ENCODE measurements at places on chromosomes 3 and 15.
A peak's percentile ranks its signal among the peaks of the same experiment; 100 is the strongest.

GRCh38 chr3:39126532-39127071 is 19.1 kb downstream of the TTC21A start:
- DNase-seq: peak; percentile 51

GRCh38 chr3:77939726-77940125 is 899.8 kb downstream of the ROBO2 start:
- DNase-seq: no peak

DNA sequence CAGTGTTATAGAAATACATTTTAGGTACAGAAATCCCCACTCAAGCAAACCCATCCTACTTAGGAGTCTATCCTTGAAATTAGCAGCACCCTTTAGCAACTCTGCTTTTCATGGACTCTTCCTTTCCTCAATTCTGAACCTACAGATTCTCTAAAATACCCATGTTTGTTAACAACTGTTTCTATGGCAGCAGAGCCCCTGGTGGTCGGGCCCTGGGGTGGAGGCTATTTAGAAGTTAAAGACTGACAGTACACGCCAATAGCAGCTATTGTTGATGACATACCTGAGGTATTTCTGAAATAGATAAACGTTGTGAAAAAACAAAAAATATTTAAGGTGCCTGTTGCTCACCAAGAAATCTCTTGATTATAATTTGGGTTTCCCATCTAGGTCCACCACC is 23.4 kb upstream of the NRG4 start:
- no peak for DNase-seq

DNA sequence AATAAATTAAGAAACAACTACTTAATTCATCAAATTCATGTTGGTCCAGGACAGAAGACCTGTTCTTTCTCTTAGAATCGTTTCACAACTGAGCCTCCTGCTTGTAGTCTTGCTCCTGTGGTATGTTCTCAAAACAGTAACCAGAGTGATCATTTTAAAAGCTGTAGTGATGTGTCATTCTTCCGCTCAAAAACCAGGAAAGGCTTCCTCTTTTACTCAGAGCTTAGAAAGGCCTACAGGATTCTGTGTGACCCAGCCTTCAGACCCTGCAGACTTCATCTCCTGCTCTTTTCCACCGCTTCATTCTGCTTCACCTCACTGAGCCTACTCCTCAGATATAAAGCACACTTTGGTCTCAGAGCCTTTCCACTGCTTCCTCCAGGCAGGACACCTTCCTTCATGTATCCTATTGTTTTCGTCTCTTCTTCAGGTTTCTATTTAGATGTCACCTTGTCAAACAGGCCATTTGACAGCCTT is 22.7 kb downstream of the ST6GAL1 start:
- DNase-seq: no peak

- no peak for DNase-seq
Measured at GRCh38 chr15:39934397-39935071, 619 bp downstream of the EIF2AK4 start.

GRCh38 chr3:107402214-107402613 is 25.0 kb downstream of the CCDC54 start:
- no peak for DNase-seq

DNA sequence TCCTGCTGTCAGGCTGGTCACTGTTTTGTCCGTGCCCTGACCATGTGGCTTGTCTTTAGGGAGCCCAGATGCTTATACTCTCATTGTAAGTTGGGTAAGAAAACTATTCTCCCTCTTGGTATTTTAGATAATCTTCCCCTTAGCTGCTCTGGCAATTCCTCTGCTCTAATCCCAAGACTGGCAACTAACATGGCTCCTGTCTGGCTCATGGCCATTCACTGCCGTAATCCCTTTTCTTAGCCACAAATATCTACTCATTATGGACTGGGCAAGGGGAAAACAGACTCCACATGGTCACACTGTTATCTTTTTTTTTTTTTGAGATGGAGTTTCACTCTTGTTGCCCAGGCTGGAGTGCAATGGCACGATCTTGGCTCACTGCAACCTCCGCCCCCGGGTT is 38.8 kb downstream of the TYRO3 start:
- DNase-seq: no peak

GRCh38 chr15:45105586-45105985 is 8.4 kb downstream of the DUOX2 start:
- DNase-seq: no peak

DNA sequence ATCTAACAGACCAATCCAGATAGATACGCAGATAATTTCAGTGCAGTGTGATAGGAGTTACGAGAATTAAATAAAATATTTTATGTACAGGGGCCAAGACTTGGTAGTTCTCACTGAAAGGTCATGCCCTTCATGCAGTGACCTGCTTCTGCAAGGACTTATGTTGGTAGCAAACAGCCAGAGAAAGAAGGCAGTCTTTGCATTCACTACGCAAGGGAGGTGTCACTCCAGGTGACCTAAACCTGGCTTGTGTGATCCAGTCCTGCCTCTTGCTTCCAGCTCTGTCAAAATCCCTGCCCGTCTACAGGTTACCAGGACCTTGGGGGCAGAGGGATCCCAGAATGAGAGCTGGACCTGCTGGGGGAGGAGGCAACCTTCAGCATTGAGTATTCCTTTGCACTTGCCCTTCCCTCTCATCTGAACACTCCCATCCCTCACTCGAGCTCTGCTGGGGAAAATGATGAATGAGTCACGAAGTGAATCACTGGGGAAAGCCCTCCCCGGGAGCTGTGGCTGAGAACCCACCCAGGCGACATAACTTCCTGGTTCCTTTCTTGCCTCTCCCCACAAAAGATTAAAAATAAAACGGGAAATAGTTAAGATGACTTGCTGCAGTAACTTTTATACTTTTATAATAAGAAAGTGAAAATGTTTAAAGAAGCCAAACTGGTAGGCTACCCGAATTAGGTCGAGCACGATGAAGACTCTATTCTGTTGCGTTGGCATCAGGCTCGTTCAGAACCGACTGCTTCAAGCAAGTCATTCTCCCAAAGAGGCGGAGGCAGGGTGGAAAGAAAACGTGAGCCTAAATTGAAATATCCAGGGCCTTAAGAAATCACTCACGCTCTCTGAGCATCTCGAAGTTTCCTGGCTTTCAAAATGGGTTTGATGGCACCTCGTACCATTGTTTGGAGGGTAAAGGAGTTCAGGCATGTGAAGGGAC is 216.1 kb downstream of the SLCO3A1 start:
- DNase-seq: peak; percentile 46

- DNase-seq: no peak
Measured at GRCh38 chr3:113912552-113913236, 35.1 kb upstream of the ZDHHC23 start.

DNA sequence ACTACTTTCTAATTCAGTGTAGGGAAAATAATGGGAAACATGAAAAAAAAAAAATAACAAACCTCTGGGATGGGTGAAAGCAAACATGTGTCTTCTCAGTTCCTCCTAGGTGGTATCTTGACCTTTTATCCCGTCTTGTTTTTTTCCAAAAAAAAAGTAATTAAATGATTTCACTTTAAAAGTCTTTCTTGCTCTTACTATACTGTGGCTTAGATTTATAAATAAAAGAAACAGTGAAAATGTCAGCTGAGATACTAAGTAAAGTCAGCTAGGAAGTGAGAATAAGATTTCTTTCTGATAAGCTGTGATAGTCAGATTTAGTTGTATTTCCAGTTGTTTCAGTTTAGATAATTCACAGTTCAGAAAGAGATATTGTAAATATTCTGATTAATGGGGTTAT is 37.4 kb downstream of the BBX start:
- DNase-seq: no peak

DNA sequence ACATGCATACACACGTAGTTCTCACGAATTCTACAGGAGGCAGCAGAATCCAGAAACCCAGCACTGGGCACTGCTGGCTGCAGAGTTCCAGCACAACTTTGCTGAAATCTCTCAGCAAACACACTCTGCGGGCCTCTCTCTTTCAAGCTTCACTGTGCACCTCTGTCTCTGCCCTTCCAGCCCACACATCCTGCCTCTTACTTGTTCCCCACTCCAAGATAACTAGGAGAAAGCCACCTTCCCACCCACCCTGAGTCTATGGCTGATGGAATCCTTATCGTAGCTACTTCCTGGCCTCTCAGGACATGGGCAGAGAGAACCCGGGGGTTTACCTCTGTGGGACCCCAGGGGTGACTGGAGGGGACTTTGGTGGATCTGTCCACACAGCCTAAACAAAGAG is 11.9 kb downstream of the ANP32A start:
- DNase-seq: no peak

DNA sequence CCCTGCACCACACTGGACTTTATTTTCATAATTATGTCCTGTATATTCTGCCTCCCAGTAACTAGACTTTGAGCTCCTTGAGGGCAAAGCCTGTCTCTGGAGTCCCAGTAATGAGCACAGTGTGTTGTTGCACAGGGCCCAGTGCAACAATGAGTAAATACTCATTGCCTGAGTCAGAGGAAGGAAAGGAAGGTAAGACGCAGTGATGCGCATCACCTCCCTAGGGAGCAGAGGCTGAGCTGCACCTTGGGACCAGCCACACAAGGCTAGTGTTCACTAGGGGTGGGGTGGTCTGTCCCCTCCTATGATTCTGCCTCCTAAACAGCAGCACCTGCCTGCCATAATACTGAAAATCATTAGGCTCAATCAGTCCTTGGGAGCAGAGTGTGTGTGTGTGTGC is 86.6 kb upstream of the ADAMTSL3 start:
- DNase-seq: no peak

GRCh38 chr15:62878070-62878469 is 164.5 kb upstream of the TPM1 start:
- no peak for DNase-seq

DNA sequence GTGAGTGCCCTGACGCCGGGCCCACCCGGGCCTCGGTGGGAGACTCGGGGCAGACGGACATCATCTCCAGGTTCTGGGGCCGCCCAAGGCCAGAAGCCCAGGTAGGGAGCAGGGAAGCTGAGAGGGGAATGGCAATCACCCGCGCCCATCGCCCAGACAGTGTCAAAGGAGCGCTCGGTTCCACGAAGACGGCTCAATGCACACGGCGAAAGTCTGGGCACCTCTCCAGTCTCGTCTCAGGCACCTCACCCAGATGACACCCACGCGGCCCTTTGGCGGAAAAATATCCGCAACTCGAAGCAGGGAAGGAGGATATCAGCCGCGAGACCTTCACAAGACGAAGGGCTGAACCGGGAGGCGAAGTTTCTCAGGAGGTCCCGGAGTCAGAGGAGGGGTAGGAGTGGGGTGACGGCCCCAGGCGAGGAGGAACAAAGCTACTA is 916 bp downstream of the IL17RD start:
- DNase-seq: peak; percentile 55

- peak; percentile 88 for DNase-seq
Measured at GRCh38 chr15:40092256-40092978, 16.3 kb downstream of the BMF start.

GRCh38 chr3:173396191-173397041 is 1.1 kb upstream of the NLGN1 start:
- no peak for DNase-seq

- no peak for DNase-seq
Measured at GRCh38 chr3:62839748-62840147, 35.5 kb downstream of the CADPS start.

DNA sequence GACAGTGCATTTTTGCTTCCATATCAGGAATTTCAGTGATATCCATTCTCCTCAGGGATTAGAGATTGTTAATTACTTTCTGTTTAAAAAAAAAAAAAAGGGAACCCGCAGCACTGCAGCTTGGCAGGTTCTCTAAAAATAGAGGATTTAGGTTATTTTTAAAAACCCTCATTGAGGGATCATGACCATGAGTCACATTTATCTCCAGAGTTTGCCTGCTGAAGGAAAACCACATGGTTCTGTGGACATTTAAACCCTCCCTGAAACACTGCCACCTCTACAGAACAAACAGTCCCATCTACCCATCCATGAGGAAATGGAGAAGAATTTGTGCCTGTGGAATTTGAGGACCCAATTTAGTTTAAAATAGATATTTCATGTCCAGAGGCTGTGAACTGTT is 66.2 kb upstream of the UBE2E1 start:
- no peak for DNase-seq

DNA sequence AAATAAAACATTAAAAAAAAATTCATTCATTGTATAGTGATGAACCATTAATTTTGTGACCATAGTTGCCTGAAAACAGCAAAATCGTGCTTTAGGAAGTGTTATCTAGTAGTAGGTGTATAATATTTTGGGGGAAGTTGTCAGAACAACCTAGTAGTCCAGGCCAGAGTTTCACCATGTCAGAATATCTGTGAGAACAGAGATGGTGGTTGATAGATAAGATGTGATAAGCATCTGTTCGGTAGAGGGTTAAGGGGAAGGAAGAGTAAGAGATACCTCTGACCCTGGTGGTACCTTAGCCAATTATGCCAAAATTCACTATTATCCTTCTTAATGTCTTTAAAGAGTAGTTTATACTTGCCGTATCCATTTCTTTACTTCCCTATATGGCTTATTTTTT is 113.8 kb downstream of the MITF start:
- DNase-seq: no peak

GRCh38 chr3:9727041-9727595 is 4.4 kb upstream of the BRPF1 start:
- DNase-seq: no peak

DNA sequence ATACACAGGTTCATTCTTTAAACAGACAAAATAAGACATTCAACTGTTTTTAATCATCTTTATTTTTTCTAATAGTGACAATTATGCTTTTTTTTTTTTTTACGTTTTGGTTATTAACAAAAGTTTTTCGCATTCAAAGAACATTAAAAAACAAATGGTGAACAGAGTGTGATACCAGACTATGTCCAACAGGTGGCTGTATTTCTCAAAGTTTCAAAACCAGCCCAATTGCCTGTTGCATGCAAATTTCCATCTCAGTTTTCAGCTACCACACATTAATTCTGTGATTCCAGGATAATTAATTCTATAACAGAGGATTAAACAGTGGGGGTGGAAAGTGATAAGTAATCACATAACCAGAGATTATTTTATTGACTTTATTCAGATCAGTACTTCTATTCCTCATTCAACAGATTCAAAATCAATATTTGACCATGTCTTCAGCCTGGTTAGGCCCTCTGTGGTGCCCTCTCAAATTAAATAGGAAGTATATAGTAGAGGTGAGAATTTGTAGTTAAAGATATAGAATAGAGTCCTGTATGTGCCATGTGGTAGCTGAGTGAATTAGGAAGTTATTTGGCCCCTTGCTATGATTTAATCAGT is 122.2 kb upstream of the DCBLD2 start:
- no peak for DNase-seq

DNA sequence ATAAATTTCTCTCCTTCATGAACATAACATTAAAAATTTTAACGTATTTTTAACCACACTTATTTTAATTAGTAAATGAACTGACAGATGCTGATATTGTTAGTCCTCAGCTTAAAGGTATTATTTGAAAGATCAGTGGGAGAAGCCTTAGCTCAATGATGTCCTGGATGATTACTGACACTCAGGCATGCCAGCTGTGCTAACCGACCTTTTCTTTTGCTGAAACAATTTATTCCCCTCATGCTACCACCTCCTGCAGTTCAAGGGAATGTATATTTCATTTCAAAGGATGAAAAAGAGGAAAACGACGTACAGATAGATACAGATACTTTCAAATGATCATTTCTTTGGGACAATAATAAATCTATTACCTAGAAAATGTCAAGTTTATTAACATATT is 620.8 kb downstream of the FGF12 start:
- DNase-seq: no peak

Data from uterus (tissue), 4 donors.